ENCODE measurements at places on chromosomes 12 and 14. TPM values are rescaled to one million over a fixed set of nuclear protein-coding genes. Genes with fewer than 3 reads are reported as not detected.

Gene ING4
- total RNA-seq, result 30.0 TPM

Gene PPP1R1A
- 12.5 TPM for total RNA-seq

Gene PCED1B
- total RNA-seq, result 7.0 TPM

Gene GLIPR1L1
- not detected for total RNA-seq

Gene USP15
- 25.6 TPM for total RNA-seq

Gene PTPN6
- total RNA-seq, result 38.9 TPM

Gene GAS2L3
- 24.3 TPM for total RNA-seq

Gene KRT75
- total RNA-seq, result not detected

Gene CEP170B
- total RNA-seq, result 46.0 TPM

Gene FZD10
- 0.59 TPM for total RNA-seq

Gene SERPINA3
- not detected for total RNA-seq

Gene BAZ2A
- total RNA-seq, result 125 TPM

Gene GUCY2C
- total RNA-seq, result 2.4 TPM

DNA sequence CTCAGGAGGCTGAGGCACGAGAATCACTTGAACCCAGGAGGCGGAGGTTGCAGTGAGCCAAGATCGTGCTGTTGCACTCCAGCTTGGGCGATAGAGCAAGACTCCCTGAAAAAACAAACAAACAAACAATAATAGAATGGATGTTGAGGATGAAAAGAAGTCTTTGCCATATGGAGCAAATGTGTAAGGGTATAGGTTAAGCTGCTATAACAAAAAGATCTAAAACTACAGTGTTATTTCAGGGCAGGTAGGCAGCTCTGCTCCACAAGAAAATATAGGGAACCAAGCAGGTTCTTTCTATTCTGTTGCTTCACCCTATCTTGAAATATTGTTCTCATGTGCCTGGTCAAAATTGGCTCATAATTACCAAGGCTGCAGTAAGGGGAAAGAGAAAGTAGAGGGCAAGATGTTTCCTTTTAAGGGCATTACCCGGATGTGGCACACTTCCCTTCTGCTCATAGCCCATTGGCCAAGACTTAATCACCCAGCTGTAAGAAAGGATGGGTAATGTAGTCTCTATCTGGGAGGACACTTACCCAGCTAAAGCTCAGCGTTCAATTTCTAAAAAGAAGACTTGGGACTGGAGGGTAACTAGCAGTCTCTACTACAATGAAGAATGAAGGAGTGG, 23.5 kb downstream of the SDSL start:
- H3K36me3 ChIP-seq, result no peaks in the 10 kb centered on the region
- no peak for DNase-seq
- peaks cover 4% of the 10 kb centered on the region for H3K4me1 ChIP-seq
- no peak overlapping the region for H3K27ac ChIP-seq

- DNase-seq, result peak; percentile 98
- no peak overlapping the region for H3K4me3 ChIP-seq
- H3K4me1 ChIP-seq, result no peaks in the 10 kb centered on the region
- no peak overlapping the region for H3K27ac ChIP-seq
- H3K27me3 ChIP-seq, result no peaks in the 10 kb centered on the region
- no peaks in the 10 kb centered on the region for H3K36me3 ChIP-seq
These were observed 43.0 kb downstream of the EVL start for GRCh38 chr14:100108042-100108825.

GRCh38 chr12:96994900-96995299, 87.8 kb downstream of the NEDD1 start:
- no peaks in the 10 kb centered on the region for H3K36me3 ChIP-seq
- H3K4me3 ChIP-seq, result no peak overlapping the region
- no peaks in the 10 kb centered on the region for H3K4me1 ChIP-seq

- DNase-seq, result peak; percentile 78
- no peak overlapping the region for H3K4me3 ChIP-seq
- H3K4me1 ChIP-seq, result no peaks in the 10 kb centered on the region
- H3K36me3 ChIP-seq, result no peaks in the 10 kb centered on the region
- no peaks in the 10 kb centered on the region for H3K27me3 ChIP-seq
These were observed 35.1 kb upstream of the PPP2R5C start for GRCh38 chr14:101726295-101726953.

DNA sequence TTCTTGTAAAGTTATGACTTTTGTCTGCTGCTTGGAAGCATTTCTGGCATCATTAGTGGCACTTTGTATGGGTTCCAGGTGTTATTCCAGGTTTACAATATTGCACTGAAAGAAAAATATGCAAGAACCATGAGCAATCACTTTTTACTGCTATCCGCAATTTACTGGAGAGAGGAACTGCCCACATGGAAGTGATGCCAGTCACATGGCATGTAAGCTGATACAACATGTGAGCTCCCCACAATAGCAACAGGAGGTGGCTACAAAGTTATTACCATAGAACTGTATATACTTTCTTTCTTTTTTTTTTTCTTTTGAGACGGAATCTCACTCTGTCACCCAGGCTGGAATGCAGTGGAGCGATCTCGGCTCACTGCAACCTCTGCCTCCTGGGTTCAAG, 1012.1 kb downstream of the BCL11B start:
- H3K4me1 ChIP-seq, result no peaks in the 10 kb centered on the region
- no peaks in the 10 kb centered on the region for H3K27me3 ChIP-seq
- H3K27ac ChIP-seq, result no peak overlapping the region
- no peak for DNase-seq

- no peak for DNase-seq
- H3K36me3 ChIP-seq, result no peaks in the 10 kb centered on the region
- no peak overlapping the region for H3K27ac ChIP-seq
- H3K4me3 ChIP-seq, result no peak overlapping the region
- H3K4me1 ChIP-seq, result no peaks in the 10 kb centered on the region
- H3K27me3 ChIP-seq, result no peaks in the 10 kb centered on the region
These were observed 32.1 kb downstream of the DEPDC4 start for GRCh38 chr12:100234591-100235304.

DNA sequence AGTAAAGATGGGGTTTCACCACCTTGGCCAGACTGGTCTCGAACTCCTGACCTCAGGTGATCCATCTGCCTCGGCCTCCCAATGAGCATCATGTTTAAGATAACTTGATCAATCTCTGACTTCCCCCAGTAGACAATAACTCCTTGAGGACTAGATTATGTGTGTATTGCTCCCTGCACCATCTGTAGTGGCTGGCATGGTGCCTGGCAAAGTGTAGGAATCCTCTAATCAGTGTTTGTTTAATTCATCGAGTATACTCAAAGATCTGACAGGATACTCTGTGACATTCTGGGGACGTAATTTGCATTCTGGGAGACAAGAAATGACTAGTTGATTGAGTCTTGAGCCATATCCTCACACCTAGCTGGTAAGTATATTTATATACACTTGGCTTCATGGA, 873.5 kb upstream of the TMEM132C start:
- no peaks in the 10 kb centered on the region for H3K36me3 ChIP-seq
- H3K4me1 ChIP-seq, result no peaks in the 10 kb centered on the region
- no peak overlapping the region for H3K4me3 ChIP-seq
- no peak for DNase-seq
- peaks cover 46% of the 10 kb centered on the region for H3K27me3 ChIP-seq

DNA sequence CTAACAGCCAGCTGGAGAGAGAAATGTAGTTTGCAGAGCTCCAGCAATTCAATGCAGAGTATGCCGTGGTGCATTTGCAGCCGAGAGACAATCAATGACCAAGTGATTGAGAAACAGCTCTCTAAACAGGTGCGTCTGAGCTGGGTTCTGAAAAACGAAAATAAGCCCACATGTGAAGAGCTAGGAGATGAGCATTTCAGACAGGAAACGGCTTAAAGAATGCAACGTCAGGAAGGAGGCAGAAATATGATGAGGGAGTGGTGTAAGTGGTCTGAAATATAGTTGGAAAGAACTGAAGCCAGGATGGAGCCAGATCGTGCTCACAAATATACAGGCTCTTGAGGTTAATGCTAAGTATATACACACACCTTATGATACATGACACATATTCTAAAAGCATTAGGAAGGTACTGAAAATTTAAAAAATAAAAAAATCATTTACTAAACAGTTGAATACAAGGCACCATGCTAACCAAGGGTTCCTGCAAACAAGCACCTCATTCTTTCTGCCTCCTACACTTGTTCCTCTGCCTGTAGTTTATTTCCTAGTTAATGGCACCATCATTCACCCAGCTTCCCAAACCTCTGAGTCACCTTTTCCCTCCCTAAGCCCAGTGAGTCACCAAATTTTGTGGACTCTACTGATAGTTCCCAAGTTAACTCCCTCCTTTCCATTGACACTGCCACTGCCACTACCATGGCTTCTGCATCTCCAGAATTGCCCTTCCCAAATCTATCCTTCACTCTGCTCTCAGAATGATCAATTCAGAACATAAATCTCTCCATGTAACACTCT, 2.3 kb upstream of the GARIN2 start:
- no peak for DNase-seq
- H3K36me3 ChIP-seq, result no peaks in the 10 kb centered on the region
- no peaks in the 10 kb centered on the region for H3K4me1 ChIP-seq

GRCh38 chr12:46900734-46901463, 75.1 kb upstream of the SLC38A4 start:
- H3K27ac ChIP-seq, result no peak overlapping the region
- peaks cover 83% of the 10 kb centered on the region for H3K27me3 ChIP-seq
- H3K4me3 ChIP-seq, result no peak overlapping the region
- H3K36me3 ChIP-seq, result no peaks in the 10 kb centered on the region

DNA sequence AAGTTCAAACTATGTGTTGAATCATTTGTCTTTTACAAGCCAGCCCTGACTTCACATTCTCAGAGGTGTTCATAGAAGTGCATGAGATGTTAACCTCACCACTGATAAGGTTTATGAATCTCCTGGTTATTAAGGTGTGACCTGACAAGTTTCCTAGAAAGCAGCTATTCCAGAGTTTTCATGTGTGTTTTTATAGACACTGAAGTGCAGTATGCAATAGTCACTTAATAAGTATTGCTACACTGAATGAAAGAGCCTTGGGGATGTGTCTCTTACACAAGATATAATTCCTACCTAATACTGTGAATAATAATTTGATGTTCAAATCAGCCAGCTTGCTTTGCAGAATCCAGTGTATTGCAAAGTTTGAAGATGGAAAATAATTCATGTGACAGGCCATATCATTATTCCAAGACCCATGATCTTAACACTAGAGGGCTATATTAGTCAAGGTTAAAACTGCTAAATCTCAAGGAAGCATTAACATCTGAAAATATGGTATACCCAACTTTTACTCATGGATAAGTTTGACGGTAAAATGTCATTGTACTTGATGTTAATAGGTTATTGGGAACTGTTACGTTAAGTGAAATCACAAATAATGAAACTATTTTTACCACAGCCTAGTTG, 13.0 kb downstream of the SLC25A3 start:
- no peaks in the 10 kb centered on the region for H3K27me3 ChIP-seq
- peaks cover 26% of the 10 kb centered on the region for H3K36me3 ChIP-seq
- no peaks in the 10 kb centered on the region for H3K4me1 ChIP-seq
- H3K4me3 ChIP-seq, result no peak overlapping the region
- no peak overlapping the region for H3K27ac ChIP-seq

DNA sequence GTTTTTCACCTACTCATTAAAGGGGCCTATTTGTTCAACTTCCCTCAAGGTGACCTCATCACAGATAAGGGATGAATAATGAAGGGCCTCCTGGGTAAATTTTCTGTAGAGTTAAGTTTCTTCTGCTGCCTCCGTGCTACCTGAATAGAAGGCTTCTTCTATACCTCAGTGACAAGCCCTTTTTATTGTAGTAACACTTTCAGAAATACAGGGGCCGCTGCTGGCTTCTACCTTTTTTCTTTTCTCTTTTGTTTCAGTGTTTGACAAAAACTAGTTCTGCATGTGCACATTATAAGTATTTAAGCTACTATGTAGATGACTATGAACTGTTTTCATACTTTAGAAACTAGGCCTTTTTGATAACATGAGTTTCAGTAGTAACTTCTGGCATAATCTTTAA, 207.0 kb downstream of the NAV3 start:
- no peak overlapping the region for H3K27ac ChIP-seq
- H3K36me3 ChIP-seq, result no peaks in the 10 kb centered on the region
- DNase-seq, result no peak
- no peak overlapping the region for H3K4me3 ChIP-seq
- H3K4me1 ChIP-seq, result no peaks in the 10 kb centered on the region
- H3K27me3 ChIP-seq, result no peaks in the 10 kb centered on the region

GRCh38 chr12:120658286-120659150, 18.1 kb downstream of the CABP1 start:
- no peaks in the 10 kb centered on the region for H3K4me1 ChIP-seq
- H3K36me3 ChIP-seq, result no peaks in the 10 kb centered on the region
- DNase-seq, result no peak
- no peaks in the 10 kb centered on the region for H3K27me3 ChIP-seq
- H3K27ac ChIP-seq, result no peak overlapping the region

- H3K4me1 ChIP-seq, result no peaks in the 10 kb centered on the region
- DNase-seq, result no peak
- H3K36me3 ChIP-seq, result no peaks in the 10 kb centered on the region
- H3K27ac ChIP-seq, result no peak overlapping the region
- H3K4me3 ChIP-seq, result no peak overlapping the region
These were observed 135.3 kb downstream of the FGD4 start for GRCh38 chr12:32534698-32535097.

DNA sequence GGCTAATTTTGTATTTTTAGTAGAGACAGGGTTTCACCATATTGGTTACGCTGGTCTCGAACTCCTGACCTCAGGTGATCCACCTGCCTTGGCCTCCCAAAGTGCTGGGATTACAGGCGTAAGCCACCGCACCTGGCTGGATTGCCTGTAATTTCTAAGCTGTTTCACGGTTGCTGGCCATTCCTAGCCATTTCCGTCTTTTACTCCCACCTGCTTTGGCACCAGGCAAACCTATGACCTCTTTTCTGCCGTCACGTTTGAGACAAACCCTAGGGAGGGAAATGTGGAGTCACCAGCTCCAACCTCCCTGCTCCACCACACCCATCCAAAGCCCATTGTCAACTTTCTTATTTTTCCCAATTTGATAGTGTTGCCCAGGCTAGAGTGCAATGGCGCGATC, 1.2 kb downstream of the GPR132 start:
- H3K27ac ChIP-seq, result no peak overlapping the region
- H3K4me1 ChIP-seq, result peaks cover 3% of the 10 kb centered on the region
- H3K4me3 ChIP-seq, result no peak overlapping the region
- no peaks in the 10 kb centered on the region for H3K36me3 ChIP-seq
- no peak for DNase-seq
- no peaks in the 10 kb centered on the region for H3K27me3 ChIP-seq

DNA sequence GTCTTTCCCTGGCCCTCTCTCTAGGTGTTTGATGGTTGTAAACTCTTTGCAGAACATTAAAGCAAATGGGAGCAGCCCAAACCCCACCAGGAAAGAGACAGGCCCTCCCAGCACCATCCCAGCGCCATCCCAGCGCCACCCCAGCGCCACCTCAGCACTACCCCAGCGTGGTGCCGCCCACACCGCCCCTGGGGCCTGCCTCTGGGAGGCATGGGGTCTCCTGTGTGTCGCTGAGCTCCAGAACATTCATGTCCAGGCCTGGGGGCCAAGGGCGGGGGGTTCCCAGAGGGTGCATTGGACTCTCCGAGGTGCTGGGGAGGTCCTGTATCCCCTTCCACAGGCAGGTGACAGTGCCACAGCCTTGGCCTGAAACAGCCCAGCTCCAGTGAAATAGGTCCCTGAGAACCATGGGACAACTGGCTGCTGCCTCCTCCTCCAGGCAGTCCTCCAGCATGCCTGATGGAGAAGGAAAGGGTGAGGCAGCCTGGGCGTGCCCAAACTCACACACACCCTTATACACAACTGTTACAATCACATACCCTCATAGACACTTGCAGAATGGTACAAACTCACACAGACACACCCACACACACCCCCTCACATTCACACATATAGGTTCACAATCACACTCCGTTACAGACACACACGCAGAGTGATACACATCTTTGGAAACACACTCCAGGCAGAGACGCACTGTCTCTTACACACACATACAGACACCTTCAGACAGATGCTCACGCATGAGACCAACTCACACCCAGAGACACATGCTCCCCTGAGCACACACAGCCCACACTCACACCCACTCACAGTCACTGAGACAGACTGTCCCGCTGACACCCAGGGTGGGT, 44.4 kb upstream of the NCOR2 start:
- no peak overlapping the region for H3K27ac ChIP-seq
- H3K4me3 ChIP-seq, result no peak overlapping the region
- no peaks in the 10 kb centered on the region for H3K36me3 ChIP-seq
- H3K27me3 ChIP-seq, result no peaks in the 10 kb centered on the region
- no peaks in the 10 kb centered on the region for H3K4me1 ChIP-seq

Data from endodermal cell (in vitro differentiated cells).